ENCODE measurements at places on chromosomes 5 and 9.

- no peak for DNase-seq
These were observed 257.7 kb downstream of the MCTP1 start for GRCh38 chr5:95027151-95027721.

DNA sequence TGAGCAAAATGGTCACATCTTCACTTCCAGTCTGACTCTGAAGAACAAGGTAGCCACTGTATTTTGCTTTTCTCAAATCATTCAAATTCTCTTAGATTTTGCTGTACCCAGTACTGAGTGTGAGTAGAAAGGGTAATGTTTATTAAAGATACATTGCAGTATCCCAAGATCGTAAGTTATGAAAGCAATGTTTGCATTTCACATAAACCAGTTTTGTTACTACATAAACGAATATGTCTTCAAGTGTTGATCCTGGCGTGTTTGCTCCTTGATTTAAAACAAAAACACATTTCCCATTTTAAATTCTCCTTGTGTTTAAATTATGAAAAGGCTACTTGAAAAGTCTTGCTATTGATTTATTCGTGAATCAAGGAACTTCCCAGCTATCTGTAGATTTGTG, 22.0 kb downstream of the SNX30 start:
- DNase-seq = no peak

DNA sequence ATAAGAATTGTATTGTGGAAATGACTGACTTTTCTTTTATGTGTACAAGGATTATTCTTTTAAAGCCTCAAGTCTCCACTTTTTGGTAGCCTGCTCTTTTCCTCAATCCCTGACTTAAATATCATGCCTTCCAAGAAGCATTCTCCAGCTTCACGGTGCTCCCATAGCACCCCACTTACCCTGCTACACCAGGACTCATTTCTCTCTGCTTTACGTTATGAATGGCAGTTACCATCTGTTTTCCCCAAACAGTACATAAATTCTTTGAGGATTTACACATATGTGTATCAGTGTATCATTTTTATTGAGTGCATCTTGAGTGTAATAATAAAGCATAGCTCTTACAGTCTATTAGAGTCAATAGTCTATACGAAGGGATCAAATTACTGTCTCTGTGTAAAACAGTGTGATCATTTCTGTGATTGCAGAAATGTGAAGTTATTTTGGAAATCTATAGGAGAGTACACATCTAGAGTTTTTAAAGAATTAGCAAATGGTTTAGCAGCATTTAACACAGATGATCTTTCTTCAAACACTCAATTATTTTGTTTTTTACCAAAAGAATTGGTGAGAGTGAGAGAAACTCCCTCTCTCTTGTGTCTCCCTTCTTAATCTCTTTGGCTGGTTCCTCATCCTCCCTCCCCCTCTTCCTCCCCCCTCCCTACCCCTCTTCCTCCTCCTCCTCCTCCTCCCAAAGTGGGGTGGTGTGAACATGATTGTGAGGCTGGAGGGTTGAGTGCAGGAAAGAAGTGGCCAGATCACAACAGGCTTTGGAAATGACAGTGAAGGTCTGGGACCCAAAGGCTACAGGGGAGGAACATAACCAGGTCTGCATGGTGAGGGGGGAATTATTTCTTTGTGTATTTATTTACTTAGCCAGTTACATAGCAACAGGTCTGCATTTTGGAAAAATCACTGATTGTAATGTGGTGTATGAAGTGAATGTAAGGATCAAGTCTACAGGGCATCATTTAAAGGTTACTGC, 27.6 kb upstream of the ECM2 start:
- no peak for DNase-seq

DNA sequence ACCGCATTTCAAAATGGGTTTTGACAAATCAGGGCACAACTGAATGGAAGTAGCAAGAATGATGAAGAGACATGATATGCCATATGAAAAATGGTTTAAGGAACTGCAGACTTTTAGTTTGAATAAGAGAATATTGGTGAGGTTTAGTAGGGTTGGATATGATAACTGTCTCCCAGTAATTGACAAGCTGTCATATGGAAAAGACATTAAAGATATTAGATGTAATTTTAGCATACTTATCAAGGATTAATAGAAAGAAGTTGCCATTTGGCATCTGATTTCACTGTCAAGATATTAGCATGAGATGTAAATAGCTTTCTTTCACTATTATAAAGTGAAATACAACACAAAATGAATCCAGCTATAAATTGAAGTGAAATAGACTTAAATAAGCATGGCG, 169.0 kb upstream of the MPDZ start:
- no peak for DNase-seq

DNA sequence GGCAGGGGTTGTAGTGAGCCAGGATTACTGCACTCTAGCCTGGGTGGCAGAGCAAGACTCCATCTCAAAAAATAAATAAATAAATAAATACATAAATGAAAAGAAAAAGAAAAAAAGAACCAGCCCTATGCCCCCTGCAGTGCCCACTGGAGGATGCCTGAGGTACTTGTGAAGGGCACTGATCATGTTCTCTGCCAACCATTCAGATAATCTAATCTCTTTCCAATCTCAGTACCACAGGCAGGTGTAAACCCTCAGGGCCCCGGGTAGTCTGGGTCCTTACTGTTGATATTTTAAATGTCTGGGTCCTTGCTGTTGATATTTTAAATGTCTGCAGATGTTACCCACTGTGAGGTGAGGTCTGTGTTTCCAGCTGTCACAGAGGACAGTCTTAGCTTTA, 321.8 kb upstream of the ADCY2 start:
- DNase-seq = no peak

- no peak for DNase-seq
These were observed 142.6 kb downstream of the SAXO1 start for GRCh38 chr9:18890372-18890771.

GRCh38 chr5:53035868-53036381, 46.8 kb downstream of the ITGA2 start:
- no peak for DNase-seq

- DNase-seq = no peak
These were observed 278.5 kb downstream of the TAF11L14 start for GRCh38 chr5:17912794-17913193.

GRCh38 chr9:110170357-110171257, 37.4 kb downstream of the C9orf152 start:
- DNase-seq = no peak

GRCh38 chr5:111242606-111243005, 18.4 kb downstream of the CAMK4 start:
- no peak for DNase-seq

DNA sequence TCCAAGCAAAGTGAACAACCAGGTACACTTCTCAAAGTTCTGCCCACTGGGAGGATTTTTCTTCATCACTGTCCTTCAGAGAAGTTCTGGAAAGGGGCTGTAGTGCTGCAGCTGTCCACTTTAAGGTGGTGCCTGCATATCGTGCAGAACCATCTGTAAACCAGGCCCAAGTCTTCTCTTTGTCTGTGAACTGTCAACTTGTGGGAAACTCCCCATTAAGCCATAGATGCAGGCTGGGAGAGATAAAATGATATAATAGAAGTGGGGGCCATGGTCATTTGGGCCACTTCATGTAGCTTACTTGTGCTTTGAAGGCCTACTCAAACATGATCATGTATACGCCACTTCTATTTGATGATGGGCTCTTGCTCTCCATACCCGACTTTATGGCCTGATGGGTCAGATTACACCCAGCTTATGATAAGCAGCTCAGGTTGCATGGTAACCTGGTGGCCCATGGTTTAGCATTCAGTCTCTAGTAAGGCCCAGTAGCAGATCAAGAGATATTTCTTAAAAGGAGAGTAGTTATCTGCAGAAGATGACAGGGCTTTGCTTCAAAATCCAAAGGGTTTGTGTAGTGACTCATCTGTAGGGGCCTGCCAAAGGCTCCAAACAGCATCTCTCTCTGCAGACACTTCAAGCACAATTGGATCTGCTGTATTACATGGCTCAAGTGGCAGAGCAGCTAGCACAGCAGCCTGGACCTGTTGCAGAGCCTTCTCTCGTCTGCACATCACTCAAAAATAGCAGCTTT, 15.7 kb upstream of the BTF3 start:
- no peak for DNase-seq

DNA sequence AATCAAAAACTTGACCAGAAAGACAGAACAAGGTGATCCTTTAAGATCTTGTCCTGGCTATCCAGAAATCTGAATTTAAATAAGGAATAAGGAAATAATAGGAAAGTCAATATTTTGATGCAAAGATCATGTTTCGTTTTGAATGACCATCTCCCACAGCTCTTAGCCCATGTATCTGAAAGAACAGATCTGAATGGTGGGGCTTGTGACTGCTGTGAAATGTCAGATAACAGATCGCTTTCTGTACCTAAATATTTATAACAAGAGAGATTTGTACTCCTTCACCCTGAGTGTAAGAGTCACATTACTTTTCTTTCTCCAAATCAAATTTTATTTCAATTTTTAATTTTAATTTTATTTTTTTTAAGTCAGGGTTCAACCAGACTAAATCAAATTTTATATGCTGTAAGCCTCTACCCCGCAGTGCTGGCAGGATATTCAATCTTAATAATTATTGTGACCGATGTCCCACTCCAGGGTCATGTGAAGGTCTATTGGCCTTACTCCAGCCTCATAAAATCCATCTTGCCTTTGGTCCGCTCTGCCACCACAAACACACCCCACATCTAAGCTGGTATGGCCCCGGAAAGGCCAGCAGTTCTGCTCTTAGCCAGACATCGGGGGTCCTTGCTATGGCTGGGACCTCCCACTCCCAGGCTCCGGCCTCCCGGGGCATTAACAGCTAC, 7.0 kb upstream of the SLC26A2 start:
- DNase-seq = no peak

GRCh38 chr9:83062651-83063527, at the start of gene RASEF:
Gene RASEF, minus strand, starts transcription at chr9:83063142. Its CDS starts 275 bp downstream, at chr9:83062867.
- DNase-seq = no peak

GRCh38 chr9:127557466-127557869, 54.6 kb upstream of the STXBP1 start:
- DNase-seq = no peak

DNA sequence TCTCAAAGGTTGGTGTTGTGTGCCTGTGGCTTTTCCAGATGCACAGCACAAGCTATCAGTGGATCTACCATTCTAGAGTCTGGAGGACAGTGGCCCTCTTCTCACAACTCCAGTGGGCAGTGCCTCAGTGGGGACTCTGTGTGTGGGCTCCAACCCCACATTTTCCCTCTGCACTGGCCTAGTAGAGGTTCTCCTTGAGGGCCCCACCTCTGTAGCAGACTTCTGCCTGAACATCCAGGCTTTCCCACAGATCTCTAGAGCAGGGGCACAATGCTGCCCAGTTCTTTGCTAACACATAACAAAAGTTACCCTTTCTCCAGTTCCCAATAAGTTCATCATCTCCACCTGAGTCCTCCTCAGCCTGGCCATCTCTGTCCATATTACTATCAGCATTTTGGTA, 102.1 kb upstream of the ANKRD55 start:
- DNase-seq = no peak

- DNase-seq = no peak
These were observed 212.0 kb downstream of the ARHGAP26 start for GRCh38 chr5:142981886-142982820.

GRCh38 chr5:14445013-14445412, 136.6 kb upstream of the OTULINL start:
- no peak for DNase-seq

DNA sequence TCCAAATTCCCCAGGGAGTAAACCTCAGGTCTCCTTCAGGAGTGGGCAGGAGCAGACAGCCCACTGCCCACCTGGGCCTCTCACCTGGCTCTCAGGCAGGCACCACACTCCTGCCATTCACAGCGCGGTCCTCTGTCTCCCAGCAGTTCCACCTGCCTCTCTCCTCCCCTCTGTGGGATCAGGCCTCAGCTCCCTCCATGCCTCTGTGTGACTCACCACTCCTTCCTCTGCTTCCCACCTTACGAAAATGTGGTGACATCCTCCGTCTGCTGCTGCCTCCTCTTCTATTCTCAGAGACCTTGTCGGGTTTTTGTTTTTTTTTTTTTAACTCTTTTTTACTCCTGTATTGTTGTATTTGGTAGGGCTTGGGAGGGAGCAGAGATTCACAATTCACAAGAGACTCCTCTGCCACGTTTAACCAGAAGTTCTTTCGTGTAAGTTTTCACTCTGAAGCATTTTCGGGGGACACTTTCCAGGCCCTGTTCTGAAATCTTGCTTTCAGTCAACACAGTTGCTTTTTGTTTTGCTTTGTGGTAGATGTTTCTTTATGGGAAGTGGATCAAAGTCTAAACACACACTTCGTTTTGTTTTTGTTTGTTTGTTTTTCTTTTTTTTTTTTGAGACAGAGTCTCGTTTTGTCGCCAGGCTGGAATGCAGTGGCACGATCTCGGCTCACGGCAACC, 21.1 kb upstream of the CDKN2AIPNL start:
- no peak for DNase-seq

GRCh38 chr9:33260372-33260771, 4.1 kb downstream of the BAG1 start:
- no peak for DNase-seq

DNA sequence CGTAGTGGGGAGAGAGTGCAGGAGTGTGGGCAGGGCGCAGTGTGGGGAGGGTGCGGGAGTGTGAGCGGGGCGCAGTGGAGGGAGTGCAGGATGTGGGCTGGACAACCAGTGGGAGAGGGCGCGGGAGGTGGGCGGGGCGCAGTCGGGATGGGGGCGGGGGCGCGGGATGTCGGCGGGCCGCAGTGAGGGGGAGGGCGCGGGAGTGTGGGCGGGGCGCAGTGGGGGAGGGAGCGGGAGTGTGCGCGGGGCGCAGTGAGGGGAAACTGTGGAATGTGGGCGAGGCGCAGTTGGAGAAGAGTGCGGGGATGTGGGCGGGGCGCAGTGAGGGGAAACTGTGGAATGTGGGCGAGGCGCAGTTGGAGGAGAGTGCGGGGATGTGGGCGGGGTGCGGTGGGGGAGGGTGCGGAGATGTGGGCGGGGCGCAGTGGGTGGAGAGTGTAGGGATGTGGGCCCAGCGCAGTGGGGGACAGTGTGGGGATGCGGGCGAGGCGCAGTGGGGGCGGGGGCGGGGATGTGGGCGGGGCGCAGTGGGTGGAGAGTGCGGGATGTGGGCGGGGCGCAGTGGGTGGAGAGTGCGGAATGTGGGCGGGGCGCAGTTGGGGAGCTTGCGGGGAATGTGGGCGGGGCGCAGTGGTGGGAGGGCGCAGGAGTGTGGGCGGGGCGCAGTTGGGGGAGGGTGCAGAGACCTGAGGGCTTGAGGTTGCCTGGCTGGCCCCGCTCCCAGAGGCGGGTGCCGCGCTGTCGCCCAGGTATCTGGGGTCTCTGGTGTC, at the start of gene NXNL2:
Gene NXNL2 (plus strand): TSS at position 723 of the 770 bp plus-strand sequence. CDS start 257 bp downstream, outside the sequence.
- no peak for DNase-seq

GRCh38 chr5:87405472-87406155, 7.1 kb downstream of the CCNH start:
- DNase-seq = no peak

DNA sequence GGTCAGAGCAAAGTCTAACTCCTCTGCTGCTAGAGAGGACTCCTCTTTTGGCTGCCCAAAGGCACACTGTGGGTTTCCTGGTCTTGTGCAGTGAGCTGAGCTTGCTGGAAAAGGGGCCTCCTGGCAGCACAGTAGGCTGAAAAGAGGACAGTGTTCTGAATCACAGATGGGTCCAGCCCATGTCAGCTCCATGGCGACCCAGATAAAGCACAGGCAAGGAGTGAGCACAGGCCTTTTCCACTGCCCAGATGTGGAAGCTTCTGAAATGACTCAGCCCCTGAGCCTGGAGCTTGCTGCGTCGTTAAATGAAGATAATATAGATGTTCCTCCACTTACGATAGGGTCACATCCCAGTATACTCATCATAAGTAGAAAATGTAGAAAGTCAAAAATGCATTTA, 8.1 kb downstream of the CCDC180 start:
- no peak for DNase-seq

All from glomerular endothelial cell (primary cell).